Activated CD4-positive, alpha-beta T cell treated with anti-CD3 and anti-CD28 coated beads, Interleukin-2, amount 50 U/mL, for 4 hours (primary cell): ENCODE measurements at places on chromosomes 1 and 21.

GRCh38 chr1:6292102-6292501 is 31.2 kb upstream of the GPR153 start:
- no peak for DNase-seq

- DNase-seq = peak; percentile 28
Observed at GRCh38 chr1:22053017-22053860, 730 bp downstream of the CDC42 start.

DNA sequence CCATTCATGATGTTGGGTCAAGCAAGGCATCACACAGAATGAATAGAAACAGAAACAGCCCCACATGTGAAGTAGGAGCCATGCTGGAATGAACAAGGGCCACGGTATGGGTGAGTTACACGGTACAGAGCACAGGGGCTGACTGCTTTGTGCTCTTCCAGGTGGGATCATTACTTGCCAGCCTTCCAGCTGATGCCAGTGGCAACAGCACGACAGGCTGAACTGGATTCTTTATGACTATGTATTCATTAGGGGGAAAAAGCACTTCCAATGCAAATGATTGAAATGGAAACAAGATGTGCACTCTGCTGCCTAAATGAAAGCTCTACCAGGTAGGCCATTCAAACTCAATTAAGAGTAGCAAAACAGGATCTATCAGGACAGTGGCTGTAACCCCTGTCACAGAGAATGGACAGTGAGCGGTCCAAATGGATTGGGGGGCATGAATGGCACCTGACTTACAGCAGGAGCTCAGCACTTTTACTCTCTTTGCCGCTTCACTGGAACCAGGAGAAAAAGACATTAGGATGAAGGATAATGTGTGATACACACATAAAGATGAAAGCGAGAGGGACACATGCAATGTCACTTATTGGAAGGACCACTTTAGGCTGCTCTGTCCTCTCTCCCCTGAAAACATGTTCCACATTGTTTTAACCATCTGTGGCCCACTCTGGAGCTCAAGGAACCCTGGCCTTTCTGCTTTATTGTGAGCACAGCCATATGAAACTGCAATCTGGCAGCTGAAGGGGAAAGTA is 23.4 kb upstream of the IRF2BP2 start:
- no peak for DNase-seq

- no peak for DNase-seq
Observed at GRCh38 chr1:201636097-201636496, 97.2 kb downstream of the NAV1 start.

GRCh38 chr1:10676963-10677362 is 119.5 kb downstream of the CASZ1 start:
- no peak for DNase-seq

- no peak for DNase-seq
Observed at GRCh38 chr1:9366943-9367780, 74.5 kb downstream of the SPSB1 start.

DNA sequence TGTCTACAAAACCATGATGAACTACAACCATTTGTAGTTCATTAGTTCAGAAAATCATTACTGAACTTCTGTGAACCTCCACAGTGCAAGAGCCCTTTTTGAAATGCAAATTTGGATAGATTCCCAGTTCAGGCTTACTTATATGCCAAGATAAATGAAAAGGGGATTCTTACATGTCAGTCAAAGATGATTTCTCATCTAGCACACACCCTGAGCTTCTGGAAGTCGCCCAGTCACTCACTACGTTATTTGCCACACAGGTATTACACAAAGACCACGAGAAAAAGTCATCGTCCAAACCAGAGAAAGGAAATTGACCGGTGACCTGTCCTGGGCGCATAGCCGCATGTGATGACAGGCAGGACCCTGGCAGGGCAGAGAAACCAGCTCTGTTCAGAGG is 41.8 kb downstream of the ETS2 start:
- DNase-seq = no peak

DNA sequence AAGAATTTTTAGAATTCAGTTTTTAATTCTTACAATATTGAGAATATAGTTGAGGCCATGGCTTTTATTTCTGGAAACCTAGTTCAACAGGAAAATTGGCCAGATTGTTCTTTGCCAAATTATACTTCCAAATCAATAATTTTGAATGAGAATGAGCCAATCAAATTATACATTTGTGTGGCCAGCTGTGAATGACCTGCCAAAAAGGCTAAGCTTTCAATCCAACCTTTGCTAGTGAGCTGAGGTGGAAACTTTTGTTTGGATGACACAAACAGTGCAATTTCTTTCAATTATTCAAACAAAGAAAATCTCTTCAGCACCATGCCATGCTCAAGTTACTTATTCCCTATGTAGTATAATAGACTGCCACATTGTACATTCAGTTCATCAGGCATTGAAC is 167.8 kb downstream of the PATJ start:
- no peak for DNase-seq

- no peak for DNase-seq
Observed at GRCh38 chr1:57591842-57592241, 168.0 kb upstream of the DAB1 start.

GRCh38 chr1:34073028-34073695 is 91.9 kb downstream of the CSMD2 start:
- DNase-seq = no peak

DNA sequence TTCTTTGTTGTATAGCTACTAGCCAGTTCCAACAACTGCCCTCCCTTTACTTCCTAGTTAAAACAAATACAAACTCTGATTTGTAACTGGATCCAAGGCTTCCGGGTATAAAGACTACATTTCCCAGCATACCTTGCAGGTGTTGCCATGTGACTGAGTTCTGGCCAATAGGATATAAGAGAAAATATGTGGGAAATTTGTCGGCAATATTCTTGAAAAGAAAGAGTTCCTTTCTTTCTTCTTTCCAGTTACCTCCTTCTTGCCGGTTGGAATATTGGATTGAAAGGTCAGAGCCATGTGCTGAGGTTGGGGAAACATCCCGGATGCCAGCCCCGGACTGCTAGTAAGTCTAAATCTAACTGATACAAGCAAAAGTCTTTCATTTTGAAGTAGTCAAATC is 23.0 kb upstream of the ZBTB40 start:
- DNase-seq = no peak

GRCh38 chr1:27605796-27606707 is 2.1 kb upstream of the AHDC1 start:
- DNase-seq = peak; percentile 59

DNA sequence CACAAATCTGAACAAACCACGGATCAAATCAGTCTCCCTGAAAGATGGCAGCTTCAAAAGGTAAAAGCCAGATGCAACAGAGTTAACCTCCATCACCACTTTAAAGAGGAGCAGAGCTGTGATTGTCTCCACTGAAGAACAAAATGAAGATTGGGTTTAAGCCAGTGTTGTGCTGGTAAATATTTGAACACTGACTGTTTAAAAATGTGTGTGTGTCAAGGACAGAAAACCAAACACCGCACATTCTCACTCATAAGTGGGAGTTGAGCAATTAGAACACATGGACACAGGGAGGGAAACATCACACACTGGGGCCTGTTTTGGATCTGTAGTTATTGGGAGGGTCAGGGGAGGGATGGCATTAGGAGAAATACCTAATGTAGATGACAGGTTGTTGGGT is 83.9 kb downstream of the ST6GALNAC5 start:
- DNase-seq = no peak

- no peak for DNase-seq
Observed at GRCh38 chr1:93595743-93596142, 85.9 kb downstream of the BCAR3 start.

DNA sequence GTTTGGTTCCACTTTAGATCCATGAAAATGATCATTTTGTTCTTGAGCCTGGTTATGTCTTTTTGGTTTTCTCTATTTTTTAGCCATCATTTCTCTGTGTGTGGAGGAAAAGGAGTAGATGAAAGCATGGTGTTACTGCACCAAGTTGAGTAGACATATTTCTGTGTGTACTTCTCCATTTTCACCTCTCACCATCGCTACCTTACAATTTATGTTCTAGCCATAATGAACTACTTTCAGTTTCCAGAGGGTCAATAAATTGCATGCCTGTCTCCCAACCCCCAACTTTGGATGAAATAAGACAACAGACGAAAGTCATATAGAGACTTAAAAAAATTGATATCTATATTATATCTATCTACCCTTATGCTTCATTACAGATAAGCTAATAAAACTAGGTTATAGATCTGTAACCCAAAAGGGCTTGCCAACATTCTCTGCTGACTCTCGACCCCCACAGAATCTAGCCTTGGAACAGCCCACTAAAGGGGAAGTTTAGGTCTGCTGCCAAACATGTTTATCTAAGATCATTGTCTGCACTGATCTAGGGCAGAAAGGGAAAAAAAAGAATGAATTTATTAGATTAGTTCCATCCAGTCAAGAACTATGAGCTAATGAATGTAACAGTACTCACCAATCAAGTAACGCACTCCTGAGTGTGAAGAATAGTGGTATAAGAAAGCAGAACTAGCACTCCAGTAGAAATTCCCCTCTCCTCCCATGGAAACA is 7.5 kb upstream of the MAN1A2 start:
- DNase-seq = no peak

DNA sequence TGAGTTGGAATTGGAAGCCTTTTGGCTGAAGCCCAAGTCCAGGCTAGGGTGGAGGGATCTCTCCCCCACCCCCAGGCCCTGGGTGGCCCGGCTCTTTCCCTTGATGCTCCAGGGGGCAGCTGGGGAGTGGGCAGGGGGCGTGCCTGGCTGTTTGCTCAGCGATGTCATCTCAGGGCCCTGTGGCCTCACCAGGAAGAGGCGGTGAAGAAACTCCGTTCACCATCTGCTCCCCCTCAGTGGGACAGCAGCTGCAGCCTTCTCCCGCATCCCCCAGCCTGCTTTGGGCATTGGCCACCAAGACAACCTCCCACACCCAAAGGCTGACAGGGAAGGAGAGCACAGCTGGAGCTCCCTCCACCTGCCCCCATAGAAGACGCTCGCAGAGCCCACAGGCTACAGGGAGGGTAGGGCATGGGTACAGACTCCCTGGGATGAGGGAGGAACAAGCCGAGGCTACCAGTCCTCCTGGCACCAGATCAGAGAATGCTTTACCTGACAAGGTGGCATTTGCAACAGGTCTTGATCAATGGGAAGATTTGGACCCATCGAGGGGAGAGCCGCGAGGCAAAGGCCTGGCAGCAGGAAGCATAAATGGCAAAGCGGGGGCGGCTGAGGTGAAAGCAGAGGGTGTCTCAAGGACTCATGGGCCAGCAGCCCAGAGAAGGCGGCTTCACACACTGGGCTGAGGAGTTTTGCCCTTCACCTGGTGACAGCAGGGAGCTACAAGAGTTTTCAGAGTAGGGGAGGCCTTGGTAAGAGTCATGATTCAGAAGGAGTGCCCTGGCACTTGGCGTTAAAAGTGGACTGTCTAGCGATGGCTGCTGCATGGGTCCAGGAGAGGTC is 6.5 kb upstream of the GUCA2A start:
- DNase-seq = no peak

DNA sequence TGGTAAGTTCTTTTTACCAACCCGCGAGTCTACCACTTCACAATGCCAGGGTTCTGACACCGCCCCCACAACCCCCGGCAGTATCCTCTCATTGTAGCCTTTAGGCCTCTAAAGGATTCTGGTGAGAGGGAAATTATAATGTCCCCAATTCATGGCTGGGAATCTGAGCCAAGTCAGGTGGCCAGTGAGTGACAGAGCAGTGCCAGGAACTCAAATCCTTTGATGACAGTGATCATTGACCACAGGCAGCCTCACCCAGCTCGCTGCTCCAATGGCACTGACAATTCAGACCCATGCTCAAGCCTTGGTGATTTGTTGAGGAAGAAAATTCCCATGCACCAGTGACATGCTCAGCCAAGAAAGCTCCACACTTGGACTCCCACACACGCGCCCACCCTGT is 63.4 kb upstream of the CSF1 start:
- no peak for DNase-seq

DNA sequence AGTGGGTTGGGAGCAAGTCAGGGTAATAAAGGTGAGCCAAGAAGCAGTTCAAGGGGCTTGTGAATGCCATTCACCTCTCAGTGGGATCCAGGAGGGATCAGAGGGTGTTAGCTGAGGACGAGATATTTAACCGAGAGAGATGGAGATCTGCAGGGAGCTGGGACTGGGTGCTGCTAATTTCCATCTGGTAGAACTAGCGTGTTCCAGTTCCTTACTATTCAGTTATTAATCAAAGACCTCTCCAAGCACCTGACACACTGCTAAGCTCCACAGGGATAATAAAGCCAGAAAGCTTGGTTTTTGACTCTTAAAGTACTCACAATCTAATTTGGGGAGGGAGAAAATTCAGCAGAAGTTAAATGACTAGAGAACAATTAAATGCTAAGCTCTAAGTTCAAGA is 57.7 kb downstream of the ALG14 start:
- DNase-seq = no peak

DNA sequence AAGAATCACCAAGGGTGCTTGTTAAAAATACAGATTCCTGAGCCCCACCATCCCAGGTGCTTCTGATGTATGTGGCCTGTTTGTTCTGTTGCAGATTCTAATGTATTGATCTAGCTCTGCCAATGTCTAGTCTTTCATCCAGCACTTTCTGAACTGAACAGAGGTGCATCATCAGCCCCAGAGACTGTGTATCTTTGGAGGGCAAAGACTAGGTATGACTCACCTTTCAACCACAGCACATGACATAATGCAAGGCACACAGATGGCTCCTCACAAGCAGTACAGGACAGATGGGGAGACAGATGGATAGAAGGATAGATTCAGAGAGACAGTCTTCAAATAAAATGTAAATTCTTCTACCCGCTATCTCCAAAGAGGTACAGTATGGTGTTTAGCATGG is 32.3 kb downstream of the CD58 start:
- DNase-seq = peak; percentile 23

DNA sequence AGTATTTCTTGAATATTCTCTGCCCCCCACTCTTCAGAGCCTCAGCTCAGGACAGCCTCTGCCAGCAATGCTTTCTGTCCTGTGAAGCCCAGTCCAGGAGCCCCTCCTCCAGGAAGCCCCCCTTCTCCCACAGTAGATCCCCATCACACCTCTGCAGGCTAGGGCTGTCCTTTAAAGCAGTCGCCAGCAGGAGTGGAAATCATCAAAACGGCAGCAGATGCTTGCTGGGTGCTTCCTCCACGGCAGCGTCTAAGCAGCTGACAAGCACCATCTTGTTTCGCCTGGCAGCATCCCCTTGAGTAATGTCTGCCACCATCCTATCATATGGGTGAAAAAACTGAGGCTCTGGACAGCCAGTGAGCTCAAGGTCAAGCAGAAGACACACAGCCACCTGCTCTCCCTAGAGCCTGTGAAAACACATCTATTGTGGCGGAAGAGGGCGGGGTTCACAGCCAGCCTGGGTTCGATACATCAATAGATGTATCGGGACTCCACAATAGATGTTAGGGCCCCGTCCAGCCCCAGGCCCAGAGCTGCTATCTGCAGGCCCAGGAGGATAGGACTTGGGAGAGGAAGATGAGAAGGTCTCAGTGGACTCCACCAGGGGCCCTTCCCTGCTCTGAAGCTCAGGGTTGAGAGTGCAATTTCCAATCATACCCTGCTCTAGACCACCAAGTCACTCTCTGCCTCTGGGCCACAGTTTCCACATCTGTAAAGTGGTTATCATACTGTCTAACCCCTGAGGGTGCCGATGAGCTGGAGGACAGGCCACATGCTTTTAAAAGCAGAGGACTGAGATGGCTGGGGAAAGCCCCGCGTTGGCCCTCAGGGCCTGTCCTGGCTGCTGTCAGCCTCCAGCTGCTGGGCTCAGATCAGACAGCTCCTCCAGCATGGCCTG is 17.5 kb downstream of the RUNX3 start:
- no peak for DNase-seq

- DNase-seq = no peak
Observed at GRCh38 chr1:112557385-112557784, 48.6 kb downstream of the WNT2B start.

- no peak for DNase-seq
Observed at GRCh38 chr1:204335085-204335484, 24.6 kb downstream of the PLEKHA6 start.

GRCh38 chr1:240435996-240436566 is 175.9 kb downstream of the GREM2 start:
- DNase-seq = no peak
